ENCODE measurements at places on chromosomes 1 and 21.

DNA sequence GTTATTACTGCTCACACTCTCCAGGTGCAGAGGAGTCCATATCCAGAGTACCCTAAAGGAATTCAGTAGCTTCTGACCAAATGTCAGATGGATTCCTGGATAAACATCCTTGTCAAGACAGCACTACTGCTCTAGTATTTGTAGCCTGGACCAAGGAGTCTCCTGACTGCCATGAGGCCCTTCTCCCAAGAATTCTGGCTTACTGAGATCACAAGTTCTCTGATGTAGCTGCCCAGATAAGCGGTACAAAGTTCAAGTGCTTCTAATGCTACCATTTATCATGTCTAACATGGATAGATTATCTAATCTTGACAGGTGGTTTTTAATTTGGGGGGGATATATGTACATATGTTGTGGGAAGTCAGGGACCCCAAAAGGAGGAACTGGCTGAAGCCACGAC is 196.6 kb upstream of the HMCN1 start:
- DNase-seq, result no peak

DNA sequence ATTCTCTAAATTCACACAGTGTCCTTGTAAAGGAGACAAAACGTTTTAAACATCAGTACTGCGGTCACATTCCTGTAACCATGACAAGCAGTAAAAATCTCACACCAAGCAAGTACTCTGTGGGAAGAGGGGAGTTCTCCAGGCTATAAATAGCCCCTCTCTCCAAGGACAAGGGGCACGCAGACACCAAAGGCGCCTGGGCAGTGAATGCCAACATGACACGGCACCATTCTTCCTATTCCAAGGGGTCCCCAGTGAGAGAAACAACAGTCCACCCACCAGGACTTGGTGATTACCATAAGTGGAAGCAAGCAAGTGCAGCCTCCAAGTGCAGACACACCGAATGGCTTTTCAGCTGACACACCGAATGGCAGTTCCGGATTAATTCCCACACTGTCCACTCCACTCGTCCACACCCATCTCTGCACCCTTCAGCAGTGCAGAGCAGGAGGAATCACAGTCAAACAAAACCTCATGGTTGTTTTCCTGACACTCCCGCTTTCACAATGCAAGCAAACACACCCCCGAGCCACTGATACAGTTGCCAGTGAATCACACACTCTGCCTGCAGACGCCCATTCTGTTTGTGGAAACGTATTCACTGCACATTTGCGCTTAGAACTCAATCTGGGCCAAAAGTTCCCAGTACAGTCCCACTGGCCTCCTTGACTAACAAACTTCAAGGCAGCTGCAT is 1.8 kb downstream of the PTTG1IP start:
- no peak for DNase-seq

GRCh38 chr1:113135460-113135859 is 62.5 kb downstream of the LRIG2 start:
- no peak for DNase-seq

DNA sequence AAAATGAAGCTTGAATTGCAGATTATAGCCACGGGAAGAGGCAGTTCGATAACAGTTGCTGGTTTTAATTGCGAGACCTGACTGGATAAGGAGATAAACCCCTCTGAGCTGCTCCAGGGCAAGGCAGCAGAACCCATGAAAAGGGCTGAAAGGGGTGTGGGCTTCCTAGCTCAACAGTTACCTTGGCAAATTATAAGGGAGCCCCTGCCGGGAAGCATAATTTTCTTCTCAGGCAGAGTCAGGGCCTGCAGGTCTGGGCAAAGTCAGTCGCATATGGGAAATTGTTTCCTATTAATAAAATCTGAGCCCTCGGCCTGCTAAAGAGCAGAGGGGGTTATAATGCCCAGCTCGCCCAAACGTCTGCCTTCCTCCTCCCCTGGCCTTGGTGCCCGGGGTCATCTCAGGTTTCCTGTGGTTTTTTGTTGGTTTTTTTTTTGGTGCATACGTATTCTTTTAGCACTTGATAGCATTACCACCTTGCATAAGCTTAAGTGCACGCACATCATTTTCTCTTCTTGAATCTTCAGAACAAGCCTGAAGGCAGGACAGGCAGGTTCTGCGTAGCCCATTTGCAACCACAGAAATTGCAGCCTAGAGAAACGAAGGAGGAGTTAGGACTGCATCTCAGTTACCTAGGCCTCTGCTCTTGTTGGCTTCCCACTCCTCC is 33.9 kb upstream of the SELENON start:
- no peak for DNase-seq

DNA sequence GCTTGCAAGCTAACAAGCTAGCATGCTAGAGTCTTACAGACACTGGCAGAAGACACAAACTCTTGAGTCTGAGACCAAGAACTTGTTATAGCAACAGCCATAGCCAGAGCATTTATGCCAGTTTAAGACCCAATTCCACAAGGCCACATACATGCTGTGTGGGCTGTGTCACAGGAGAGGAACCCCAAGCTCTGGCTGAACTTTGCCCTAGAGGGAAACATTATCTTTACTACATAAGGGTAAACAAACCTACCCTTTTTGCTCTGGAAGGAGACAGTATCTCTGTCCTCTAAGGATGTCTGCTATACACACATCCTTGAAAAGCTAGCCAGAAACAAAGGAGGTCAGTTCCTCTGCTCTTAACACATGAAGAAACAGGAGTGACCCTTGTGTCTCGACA is 70.3 kb downstream of the HSF2BP start:
- DNase-seq, result no peak

DNA sequence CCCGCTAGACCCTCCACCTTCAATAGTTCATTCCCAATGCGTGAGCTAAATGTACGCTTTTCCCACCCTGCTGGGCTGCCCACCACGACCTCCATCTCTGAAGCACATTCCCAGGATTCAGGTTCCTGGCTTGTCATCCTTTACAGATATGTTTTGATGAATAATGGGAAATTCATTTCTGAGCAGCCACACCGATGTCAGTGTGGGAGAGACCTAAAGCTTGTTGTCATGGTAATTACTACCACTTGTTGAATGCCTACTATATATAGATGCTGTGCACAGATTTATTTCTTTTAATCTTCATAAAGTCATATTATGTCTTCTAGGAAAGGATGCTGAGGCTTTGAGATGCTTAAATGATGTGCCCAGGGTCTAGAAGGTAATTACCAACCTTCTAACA is 8.0 kb downstream of the RCSD1 start:
- no peak for DNase-seq

- peak; percentile 68 for DNase-seq
These were observed 4.7 kb downstream of the DNALI1 start for GRCh38 chr1:37561133-37562132.

DNA sequence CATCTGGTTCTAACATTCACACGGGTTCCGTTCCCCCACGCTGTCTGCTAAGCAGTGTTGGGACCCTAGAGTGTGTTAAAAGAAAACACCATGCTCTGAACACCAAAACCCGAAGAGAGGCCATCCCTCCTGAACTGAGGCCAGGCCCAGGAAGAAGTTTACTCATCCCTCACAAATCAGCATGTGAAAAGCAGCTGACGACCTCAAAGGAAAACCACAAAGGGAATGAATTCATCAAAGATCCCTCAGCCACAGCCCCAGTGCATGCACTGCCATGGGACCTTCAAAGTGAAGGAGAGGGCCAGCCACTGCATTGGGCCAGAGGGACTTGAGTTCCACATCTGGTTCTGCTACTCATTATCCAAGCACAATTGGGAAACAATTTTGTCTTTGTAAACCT is 7.0 kb upstream of the PSEN2 start:
- DNase-seq, result no peak

GRCh38 chr1:53896635-53897229 is 2.7 kb downstream of the DIO1 start:
- DNase-seq, result no peak

GRCh38 chr1:14334336-14335176 is 263.9 kb upstream of the KAZN start:
- DNase-seq, result no peak

DNA sequence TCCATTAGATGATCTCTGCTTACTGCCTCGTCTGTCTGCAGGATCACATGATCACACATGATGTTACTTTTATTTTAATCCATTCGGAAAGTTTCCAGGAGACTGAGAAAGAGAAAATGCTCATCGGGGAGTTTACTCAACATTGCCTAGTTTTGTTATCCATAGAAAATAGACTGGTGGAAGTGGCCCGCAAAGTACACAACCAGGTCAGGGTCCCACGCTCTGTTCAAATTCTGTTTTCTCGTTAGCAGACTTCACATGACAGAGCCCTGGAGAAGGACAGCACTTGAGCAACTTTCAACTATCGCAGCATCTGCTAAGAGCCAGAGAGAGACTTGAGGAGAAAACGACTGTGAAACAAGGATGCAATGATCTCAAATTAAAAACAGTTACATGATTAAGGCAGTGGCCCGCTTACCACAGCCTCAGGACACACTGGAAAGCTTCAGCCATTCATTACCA is 44.2 kb downstream of the ADAMTS1 start:
- DNase-seq, result no peak

- DNase-seq, result no peak
These were observed 4.8 kb downstream of the DIRAS3 start for GRCh38 chr1:68045511-68046180.

DNA sequence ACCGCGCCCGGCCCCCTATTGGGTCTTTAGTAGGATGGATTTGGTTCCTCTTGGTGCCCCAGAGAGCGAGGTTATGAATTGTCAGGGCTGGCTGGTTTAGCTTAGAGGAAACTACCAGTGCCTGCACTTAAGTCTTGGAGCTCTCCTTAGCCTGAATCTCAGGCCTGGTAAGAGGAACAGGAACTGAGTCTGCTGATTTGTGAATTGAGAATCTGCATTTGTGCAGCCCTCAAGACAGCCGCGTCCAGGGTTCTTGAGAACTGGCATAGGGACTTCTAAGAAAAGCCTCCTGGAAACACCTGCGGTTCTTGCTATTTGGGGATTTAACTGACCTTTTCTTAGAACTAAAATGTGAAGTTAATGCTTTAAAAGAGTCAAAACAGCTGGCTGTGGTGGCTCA is 1.7 kb downstream of the NECAP2 start:
- DNase-seq, result no peak

DNA sequence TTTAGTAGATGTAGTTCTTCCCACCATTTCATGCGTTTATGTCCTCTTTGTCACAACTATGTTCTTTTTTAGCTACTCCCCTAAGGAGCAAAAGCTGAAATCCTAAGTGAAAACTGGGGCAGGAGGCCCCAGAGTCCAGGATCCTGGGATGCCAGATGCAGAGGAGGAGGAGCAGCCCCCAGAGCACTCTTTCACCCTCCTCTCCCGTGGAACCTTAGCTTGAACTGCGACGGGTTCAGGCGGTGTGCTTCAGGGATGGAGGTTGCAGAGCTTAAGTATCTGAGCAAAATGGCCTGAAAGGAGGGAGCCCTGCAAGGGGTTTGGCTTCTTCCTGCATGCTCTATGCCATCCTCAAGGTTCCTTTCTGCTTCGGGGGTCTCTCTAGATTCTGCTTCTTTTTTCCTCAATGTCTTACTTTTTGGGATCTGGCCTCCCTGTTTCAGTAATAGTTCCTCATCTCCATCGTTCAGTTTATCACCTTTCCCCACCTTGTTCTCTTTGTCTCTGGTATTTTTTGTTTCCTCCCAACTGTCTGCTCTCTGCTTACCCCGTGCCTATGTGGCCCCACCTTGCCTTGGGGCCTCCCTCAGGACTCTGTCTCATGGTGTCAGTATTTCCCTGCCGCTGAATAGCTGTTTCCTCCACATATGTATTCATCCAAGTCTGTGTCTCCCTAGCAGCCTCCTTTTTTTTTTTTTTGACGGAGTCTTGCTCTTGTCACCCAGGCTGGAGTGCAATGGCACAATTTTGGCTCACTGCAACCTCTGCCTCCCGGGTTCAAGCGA is 2.7 kb upstream of the NHLH1 start:
- peak; percentile 38 for DNase-seq

GRCh38 chr1:223513309-223513708 is 120.1 kb downstream of the CCDC185 start:
- no peak for DNase-seq

DNA sequence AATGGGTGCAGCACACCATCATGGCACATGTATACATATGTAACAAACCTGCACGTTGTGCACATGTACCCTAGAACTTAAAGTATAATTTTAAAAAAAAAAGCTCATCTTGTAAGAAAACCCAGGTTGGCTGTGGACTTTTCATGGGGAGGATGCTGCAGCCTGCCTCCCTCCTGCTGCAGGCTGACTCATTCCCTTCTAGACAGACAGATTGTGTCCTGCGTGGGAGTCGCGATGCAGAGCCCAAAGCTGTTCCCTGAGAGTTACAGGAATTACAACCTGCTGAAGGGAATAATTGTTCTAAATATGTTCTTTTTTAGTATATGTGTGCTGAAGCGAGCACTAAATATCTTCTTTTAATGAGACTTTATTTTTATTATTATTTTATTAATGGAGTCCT is 93.2 kb downstream of the TBX19 start:
- no peak for DNase-seq

DNA sequence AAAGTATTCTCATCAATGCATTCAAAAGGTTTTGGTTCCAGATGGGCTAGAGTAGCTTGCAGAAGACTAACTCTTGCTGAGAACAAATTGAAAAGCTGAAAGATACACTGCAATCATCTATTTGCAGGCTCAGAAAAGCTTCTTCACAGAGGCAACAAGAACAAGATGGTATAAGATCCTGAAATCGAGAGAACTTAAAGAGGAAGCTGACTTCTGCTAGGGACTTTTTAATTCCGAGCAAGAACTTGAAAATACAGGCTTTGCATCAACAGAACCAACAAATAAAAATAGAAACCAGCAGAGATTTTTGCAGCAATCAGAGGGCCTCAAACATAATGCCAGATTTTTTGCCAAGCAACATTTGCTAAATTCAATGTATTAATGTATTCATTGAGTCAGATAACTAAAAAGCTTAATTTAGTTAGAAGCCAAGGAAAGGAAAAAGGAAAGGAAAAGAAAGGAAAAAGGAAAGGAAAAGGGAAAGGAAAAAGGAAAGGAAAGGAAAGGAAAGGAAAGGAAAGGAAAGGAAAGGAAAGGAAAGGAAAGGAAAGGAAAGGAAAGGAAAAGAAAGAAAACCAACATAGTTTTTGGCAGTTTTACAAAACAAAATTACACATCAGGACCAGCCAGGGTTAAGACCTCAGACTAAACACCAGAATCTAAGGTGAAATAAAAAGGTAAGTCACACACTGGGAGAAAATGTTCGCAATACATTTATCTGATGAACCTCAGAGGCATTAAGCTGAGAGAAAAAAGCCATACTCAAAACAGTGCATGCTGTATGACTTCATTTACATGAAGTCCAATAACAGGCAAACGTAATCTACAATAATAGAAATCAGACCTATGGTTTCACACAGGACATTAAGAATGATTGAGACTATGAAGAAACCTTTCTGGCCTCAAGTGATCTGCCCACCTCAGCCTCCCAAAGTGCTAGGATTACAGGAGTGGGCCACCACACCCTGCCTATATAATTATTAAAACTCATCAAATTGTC is 42.6 kb downstream of the FAF1 start:
- DNase-seq, result no peak

DNA sequence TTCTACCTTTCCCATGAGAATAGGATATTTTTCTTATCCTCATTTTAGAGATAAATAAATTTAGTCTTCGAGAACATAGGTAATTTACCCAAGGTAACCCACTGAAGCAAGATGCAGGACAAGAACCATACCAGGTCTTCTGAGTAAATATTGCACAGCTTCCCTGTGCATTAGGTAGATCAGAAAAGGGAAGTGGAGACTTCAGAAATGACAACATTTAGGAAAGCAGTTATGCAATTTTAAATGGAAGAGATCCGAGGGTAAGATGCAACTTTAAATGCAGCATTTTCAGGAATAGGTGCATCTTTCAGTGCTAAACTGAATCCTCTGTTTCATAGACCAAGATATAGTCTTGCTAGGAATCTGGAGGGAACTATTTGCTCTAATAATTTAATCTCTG is 206.4 kb upstream of the SGIP1 start:
- DNase-seq, result no peak
